ENCODE measurements at places on chromosomes 5 and 9.

DNA sequence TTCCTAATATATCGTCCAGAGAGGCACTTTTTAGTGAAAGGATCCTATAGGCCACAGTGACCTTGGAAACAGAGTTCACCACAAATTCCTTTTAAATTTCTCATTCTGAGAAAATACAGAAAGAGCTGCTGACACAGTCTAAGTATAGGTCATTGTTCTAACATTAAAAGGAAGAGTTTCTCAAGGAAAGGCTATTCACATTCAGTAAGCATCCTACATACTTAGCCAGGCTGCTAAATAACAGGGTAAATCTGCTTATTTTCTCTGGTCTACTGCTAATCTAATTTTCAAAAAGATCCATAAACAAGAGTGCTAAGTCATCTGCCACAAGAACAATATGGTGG, 313.7 kb downstream of the PDE4D start:
- H3K36me3 ChIP-seq: no peaks in the 10 kb centered on the region
- no peak for DNase-seq
- H3K27ac ChIP-seq: no peak overlapping the region
- H3K4me3 ChIP-seq: no peak overlapping the region
- no peaks in the 10 kb centered on the region for H3K4me1 ChIP-seq

DNA sequence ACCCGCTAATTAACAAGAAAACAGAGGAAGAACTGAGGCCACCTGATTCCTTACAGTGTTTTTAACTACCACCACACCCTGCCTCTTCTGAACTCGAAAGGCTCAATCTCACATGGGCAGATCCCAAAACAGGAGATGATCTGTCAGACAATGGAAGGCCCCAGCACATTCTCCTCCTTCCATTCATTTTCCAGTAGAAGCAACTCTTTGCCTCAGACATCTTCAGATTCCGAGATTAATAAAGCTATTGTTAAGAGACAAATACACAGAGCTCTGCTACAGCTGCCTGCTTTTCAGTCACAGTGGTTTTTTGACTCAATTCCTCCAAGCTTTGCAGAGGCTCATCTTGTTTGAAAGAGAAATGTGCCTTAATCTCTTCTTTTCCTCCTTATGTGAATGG, 127.2 kb upstream of the ADAMTSL1 start:
- DNase-seq: no peak
- no peaks in the 10 kb centered on the region for H3K27me3 ChIP-seq
- no peak overlapping the region for H3K4me3 ChIP-seq
- no peak overlapping the region for H3K27ac ChIP-seq
- no peaks in the 10 kb centered on the region for H3K36me3 ChIP-seq
- H3K4me1 ChIP-seq: no peaks in the 10 kb centered on the region

DNA sequence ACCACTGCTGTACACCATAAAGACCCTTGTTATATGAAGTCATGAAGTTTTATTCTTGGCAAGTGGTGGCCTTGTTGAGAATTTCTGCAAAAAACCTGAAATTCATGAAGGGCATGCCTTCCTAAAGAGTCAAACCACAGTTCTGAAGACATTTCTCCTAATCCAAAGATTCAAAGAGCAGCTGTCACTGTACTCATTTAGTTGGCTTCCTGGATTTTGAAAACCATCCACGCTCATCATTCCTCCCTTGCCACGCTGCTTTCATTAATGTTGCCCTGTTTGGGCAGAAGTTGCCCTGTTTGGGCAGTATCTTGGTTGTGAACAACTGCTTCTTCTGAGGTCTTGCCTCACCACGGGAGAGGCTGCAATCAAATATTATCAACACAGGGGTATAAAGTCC, 560.3 kb upstream of the TLE4 start:
- H3K4me3 ChIP-seq: no peak overlapping the region
- H3K36me3 ChIP-seq: no peaks in the 10 kb centered on the region
- H3K4me1 ChIP-seq: no peaks in the 10 kb centered on the region
- no peak for DNase-seq

- no peak overlapping the region for H3K4me3 ChIP-seq
- no peak overlapping the region for H3K27ac ChIP-seq
- no peak for DNase-seq
- peaks cover 36% of the 10 kb centered on the region for H3K27me3 ChIP-seq
- no peaks in the 10 kb centered on the region for H3K4me1 ChIP-seq
These were observed 76.6 kb upstream of the XPA start for GRCh38 chr9:97773723-97774122.

Measured in activated CD8-positive, alpha-beta memory T cell treated with anti-CD3 and anti-CD28 coated beads, Interleukin-2, amount 10 ng/mL, durations not matched to agents 7 days and 5 days (primary cell).